ENCODE measurements at places on chromosomes 6 and 20. TPM values are rescaled to one million over a fixed set of nuclear protein-coding genes. Genes with fewer than 3 reads are reported as not detected.
A peak's percentile ranks its signal among the peaks of the same experiment; 100 is the strongest.

DNA sequence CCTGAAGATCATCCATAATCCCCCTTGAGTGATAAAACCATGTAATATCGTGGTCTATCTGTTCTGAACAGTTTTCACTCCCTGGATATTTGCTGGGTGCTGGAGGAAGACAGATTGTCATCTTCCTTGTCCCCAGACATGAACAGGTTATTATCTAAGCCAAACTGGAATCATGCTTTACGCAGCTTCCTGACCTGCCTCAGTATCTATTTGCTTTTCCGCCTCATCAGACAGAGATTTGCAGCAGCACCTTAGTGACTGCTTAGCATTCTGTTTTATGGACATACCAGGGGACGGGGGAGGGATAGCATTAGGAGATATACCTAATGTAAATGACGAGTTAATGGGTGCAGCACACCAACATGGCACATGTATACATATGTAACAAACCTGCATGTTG lies 124.6 kb downstream of the SLC23A2 start:
- no peak overlapping the region for H3K4me3 ChIP-seq
- peaks cover 23% of the 10 kb centered on the region for H3K36me3 ChIP-seq
- no peak for DNase-seq
- H3K27ac ChIP-seq: peak overlapping the region; percentile 2
- H3K27me3 ChIP-seq: no peaks in the 10 kb centered on the region

The SNX14 gene
- total RNA-seq: 50.3 TPM

GRCh38 chr20:49508435-49509199 lies 26.1 kb upstream of the KCNB1 start:
- H3K4me1 ChIP-seq: no peaks in the 10 kb centered on the region
- H3K27ac ChIP-seq: no peak overlapping the region
- peaks cover 12% of the 10 kb centered on the region for H3K27me3 ChIP-seq
- DNase-seq: no peak

- H3K4me1 ChIP-seq: peaks cover 69% of the 10 kb centered on the region
- no peak for DNase-seq
- H3K27ac ChIP-seq: no peak overlapping the region
- no peak overlapping the region for H3K4me3 ChIP-seq
Observed at GRCh38 chr6:6661684-6662083, 73.2 kb downstream of the LY86 start.

DNA sequence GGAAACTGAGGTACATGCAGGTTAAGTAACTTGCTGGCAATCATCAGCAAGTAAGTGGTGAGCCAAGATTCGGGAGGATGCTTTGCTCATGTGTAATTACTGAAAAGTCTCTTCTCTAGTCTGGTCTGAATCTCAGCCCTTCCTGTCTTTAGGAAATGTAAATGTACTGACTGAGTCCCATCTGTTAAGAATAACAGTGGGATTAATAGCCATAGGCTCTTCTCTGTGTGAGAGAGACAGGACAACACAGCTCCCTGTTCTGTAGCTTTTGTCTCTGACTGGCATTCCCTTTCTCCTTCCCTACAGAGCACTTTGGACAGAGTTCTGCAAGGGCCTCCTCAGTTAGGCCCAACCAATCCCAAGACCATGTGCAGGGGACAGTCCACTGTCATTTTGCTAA lies 131.3 kb upstream of the OGFRL1 start:
- H3K36me3 ChIP-seq: no peaks in the 10 kb centered on the region
- no peak overlapping the region for H3K27ac ChIP-seq
- H3K4me3 ChIP-seq: no peak overlapping the region
- no peaks in the 10 kb centered on the region for H3K4me1 ChIP-seq
- H3K27me3 ChIP-seq: peaks cover 2% of the 10 kb centered on the region
- no peak for DNase-seq

DNA sequence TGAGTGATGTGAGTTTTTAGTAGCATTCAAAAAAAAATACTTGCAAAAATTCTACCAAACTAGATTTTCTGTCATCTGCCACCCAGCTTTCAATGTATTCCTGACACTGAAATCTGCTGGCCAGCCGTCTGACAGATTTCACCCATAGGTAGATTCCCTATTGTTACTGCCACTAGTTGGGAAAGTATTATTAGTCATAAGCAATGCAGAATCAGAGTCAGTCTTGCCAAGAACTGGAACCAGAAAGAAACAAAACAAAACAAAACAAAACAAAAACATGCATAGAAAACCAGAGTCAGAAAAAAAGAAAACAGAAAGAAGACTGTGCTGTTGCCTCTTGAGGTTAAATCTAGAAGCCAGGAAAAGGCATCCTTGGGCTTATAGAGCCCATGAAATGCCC lies 293.1 kb upstream of the KCNQ5 start:
- no peaks in the 10 kb centered on the region for H3K36me3 ChIP-seq
- H3K4me3 ChIP-seq: no peak overlapping the region
- H3K27me3 ChIP-seq: peaks cover 1% of the 10 kb centered on the region
- H3K4me1 ChIP-seq: no peaks in the 10 kb centered on the region

DNA sequence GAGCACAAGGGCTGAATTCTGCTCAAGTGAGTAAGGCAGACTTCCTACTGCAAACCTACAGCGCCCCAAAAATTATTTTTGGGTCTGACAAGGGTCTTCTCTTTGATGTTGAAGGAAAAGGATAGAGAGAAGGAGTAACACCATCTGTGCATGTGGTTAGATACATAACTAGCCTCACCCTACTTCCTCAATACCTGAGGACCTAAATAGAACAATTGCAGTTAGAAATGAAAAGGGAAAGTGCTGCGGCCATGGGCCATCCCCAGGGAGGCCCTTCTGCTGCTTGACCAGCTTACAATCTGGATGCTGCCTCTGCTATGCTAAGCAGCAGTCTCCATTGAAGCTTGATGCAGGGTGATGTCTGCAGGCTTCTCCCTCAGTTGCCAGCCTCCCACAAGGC lies 63.2 kb upstream of the ARMH2 start:
- peaks cover 84% of the 10 kb centered on the region for H3K4me1 ChIP-seq
- H3K36me3 ChIP-seq: peaks cover 86% of the 10 kb centered on the region
- no peak overlapping the region for H3K4me3 ChIP-seq
- no peak for DNase-seq

The FABP7 gene
- not detected for total RNA-seq

DNA sequence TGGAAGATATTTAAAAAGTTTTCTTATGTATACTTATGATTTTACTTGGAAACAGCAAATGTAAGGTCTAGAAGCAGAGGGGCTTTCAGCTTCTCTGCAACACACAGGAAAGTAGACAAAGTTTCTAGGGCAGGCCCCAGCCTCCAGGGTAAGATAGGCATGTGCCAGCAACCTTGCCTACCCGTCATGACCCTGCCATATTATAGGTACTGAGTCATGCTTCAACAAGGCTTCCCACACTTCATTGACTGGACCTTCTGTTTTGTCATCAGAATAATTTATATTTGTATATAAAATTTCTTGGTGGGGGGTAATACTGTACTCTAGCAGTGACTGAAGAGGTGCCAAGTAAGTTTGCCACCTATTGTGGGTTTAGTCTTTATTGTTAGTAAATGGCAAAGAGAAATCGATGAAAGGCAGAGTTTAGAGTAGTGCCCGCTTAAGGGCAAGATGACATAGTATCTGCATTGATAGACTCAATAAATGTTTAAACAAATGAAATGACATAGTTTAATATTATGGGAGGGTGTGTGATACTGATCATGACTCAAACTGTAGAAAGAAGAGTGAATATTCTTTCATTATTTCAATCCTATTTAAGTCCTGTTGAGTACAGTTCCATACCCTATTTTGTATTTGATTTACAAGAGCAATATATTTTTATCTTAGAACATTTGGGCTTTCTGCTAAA lies 95.6 kb downstream of the JARID2 start:
- H3K4me3 ChIP-seq: peak overlapping the region; percentile 57
- H3K4me1 ChIP-seq: peaks cover 86% of the 10 kb centered on the region
- no peak for DNase-seq
- peaks cover 11% of the 10 kb centered on the region for H3K36me3 ChIP-seq
- peak overlapping the region; percentile 75 for H3K27ac ChIP-seq
- no peaks in the 10 kb centered on the region for H3K27me3 ChIP-seq

The CGA gene
- total RNA-seq: not detected

DNA sequence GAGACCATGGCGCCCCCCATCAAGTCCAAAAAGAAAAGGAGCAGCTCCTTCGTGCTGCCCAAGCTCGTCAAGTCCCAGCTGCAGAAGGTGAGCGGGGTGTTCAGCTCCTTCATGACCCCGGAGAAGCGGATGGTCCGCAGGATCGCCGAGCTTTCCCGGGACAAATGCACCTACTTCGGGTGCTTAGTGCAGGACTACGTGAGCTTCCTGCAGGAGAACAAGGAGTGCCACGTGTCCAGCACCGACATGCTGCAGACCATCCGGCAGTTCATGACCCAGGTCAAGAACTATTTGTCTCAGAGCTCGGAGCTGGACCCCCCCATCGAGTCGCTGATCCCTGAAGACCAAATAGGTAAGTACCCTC lies 41.7 kb upstream of the NAA20 start:
- peaks cover 2% of the 10 kb centered on the region for H3K4me1 ChIP-seq
- H3K4me3 ChIP-seq: no peak overlapping the region
- no peak overlapping the region for H3K27ac ChIP-seq
- H3K36me3 ChIP-seq: no peaks in the 10 kb centered on the region
- DNase-seq: no peak

Data from activated CD8-positive, alpha-beta T cell treated with anti-CD3 and anti-CD28 coated beads, Interleukin-2, amount 10 ng/mL, durations not matched to agents 7 days and 5 days (primary cell).